ELF-1 (cell line): ENCODE measurements at places on chromosomes 7 and 10.

- DNase-seq = no peak
Measured at GRCh38 chr10:104342941-104343411, 4.7 kb upstream of the ITPRIP start.

GRCh38 chr10:13868528-13869294 lies 281.9 kb downstream of the PRPF18 start:
- no peak for DNase-seq

- DNase-seq = no peak
Measured at GRCh38 chr10:30383356-30383755, 34.3 kb upstream of the MTPAP start.

DNA sequence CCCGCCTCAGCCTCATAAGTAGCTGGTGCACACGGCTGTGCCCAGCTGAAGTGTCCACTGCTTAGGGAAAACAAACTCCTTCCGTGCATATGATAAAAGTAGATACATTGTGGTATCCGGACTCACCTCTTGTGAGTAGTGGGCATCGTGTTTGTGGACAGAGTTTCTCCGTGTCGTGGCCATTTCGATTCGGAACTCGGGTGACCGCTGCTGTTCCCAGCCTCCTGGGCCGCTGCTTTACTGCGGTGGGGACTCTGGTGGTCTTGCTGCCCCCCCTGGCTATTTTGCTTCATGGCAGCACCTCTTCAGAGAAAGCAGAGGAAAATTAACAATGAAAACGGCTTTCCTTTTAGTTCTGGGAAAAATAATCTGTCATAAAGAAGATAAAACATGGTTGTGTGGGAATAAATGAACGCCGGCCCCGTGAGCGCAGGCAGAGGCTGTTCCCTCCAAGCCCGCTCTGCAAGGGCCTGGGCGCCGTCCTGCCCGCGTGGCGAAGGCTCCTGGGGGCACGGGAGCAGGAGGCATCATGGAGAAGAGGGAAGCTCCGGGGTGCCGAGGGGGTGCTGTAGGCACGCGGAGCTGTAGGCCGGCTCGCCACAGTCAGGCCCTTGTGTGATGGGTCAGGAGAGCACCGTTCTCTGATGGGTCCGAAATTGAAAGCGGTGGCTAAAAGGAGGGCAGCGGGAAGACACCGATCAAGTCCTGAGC lies 107.4 kb downstream of the ACTR3B start:
- DNase-seq = no peak

GRCh38 chr7:96548664-96549063 lies 161.0 kb downstream of the SEM1 start:
- DNase-seq = no peak

DNA sequence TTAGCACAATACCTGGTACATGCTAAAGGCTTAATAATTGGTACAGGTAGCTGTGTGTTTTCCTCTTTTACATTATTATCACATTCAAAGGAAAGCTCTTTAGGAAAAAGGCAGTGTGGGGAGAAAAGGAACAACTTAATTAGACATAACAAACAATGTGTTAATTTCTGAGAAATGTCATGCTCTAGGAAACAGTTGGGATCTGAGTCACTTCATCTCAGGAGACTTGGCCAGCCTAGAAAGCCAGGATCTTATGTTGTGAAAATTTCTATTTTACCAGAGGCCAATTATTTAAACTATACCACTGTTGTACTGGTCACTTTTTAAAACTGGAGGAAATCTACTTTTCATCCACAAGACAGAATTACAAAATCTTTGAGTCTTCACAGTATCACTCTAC lies 39.6 kb downstream of the ARMH3 start:
- DNase-seq = no peak

DNA sequence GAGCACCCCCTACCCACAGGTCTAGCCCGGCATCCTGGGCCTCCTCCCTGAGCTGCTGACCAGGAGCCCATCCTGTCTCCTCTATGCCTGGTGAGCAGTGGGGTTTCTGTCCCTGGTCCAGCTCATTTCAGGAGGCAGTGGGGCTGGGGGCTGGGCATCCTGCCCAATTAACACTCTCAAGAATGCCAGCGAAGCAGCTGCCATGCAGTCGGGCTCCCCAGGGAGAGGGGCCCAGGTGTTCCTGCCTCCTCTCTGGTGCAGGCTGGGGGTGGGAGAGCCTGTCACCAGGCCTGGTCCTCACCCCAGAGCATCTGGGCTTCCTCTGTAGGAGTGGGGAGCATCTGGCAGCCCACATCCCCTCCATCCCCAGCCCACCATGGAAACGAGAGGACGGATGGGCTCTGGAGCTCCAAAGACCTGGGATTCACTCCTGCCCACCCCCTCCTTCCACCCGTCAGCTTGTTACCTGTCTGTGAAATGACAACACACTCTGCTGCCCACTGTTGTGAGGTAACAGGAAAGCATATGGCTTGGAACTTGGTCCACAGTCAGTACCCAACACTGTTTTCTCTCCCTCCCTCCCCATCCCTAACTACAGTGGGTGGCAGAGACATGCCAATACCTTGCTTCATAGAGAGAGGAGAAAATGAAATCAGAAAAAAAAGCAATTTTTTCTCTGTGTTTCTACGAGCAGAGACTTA lies 69.1 kb downstream of the SLIT1 start:
- no peak for DNase-seq
